ENCODE measurements at places on chromosomes 7 and 10.

- ATAC-seq = no peak
Measured at GRCh38 chr7:48943279-48943990, 19.1 kb downstream of the CDC14C start.

GRCh38 chr7:128894101-128894440 is 16.4 kb downstream of the KCP start:
- ATAC-seq = no peak

GRCh38 chr10:8124436-8124835 is 69.9 kb downstream of the GATA3 start:
- no peak for ATAC-seq

- no peak for ATAC-seq
Measured at GRCh38 chr7:5314864-5315263, 32.1 kb downstream of the SLC29A4 start.

DNA sequence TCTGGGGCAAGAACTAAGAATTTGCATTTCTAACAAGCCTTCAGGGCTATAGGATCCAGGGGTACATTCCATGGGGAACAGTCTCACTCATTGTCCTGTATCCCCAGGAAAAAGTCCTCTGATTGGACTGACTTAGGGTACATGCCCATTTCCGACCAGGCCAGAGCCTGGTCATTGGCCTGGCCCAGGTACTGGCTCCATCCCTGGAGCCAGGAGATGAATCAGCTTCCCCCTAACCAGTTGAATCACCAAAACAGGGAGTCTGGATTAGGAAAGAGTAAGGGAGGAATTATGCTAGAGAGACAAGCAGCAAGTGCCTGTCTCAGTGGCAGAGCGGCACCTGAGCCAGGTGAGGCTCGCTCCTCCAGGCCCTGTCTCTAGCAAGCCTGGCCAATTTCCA is 137.5 kb downstream of the FGFR2 start:
- peak; percentile 52 for ATAC-seq

DNA sequence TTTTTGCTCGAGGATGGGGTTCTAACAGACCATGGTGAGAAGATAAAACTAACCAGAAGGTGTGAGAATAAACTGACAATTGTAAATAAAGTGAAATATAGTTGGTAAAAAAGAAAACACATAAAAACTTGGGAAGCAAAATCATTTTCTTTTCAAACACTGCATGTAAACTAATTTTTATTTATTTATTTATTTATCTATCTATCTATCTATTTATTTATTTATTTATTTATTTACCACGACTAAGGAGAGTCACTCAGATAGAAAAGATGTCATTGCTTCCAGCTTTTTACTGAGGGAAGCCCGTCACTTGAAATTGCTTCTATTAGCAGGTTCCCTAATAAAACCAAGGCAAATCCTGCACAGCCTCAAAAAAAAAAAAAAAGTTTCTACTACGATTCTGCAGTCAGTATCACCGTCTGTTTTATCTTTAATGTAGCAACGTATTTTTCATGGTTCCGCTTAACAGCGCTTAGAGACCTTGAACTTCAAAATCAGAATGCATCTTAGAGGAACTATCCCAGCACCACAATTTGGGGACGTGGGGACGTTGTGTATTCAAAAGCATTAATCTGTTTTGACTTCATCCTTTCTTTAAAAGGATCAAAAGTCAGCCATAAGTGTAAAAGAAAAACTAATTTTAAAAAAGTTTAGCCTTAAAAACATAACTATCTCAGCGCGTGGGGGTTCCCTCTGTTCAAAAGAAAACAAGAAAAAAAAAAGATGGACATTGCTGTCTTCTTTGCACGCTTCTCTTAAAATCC is 33.3 kb upstream of the EBLN1 start:
- no peak for ATAC-seq

GRCh38 chr10:235915-236314 is 100.7 kb downstream of the ZMYND11 start:
- no peak for ATAC-seq

GRCh38 chr10:60050366-60050765 is 144.0 kb upstream of the CCDC6 start:
- ATAC-seq = no peak

GRCh38 chr10:61842755-61843497 is 58.6 kb upstream of the ARID5B start:
- no peak for ATAC-seq
